ENCODE measurements at places on chromosomes 6 and 20.
A peak's percentile ranks its signal among the peaks of the same experiment; 100 is the strongest.

- DNase-seq = no peak
Measured at GRCh38 chr20:23304616-23305015, 46.0 kb upstream of the NXT1 start.

GRCh38 chr6:161198176-161198575 lies 75.7 kb downstream of the AGPAT4 start:
- DNase-seq = no peak

DNA sequence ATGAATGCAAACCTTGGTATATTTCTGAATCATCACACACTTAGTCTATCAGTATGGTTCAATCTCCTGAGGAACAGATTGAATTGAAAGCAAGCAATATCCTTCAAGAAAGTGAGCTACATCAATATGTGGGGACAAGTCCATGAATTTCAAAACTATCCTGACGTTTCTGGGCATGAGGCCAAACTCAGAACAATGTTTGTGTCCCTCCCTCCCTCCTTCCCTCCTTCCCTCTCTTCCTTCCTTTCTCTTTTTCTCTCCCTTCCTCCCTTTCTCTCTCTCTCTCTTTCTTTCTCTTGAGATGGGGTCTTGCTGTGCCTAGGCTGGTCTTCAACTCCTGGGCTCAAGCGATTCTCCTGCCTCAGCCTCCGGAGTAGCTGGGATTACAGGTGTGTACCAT lies 27.9 kb upstream of the SYNCRIP start:
- no peak for DNase-seq

DNA sequence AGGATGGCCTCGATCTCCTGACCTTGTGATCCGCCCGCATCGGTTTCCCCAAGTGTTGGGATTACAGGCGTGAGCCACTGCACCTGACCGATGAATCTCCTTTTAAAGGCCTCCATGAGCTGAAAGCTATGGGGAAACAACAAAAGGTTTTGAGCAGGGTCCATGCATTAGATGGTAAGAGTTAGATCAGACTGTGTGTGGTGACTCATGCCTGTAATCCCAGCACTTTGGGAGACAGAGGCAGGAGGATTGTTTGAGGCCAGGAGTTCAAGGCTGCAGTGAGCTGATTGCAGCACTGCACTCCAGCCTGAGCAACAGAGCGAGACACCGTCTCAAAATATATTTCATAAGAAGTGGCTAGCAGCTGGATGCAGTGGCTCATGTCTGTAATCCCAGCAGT lies 41.0 kb upstream of the BCLAF1 start:
- DNase-seq = no peak

GRCh38 chr20:34994509-34995131 lies 39.0 kb downstream of the MYH7B start:
- no peak for DNase-seq

GRCh38 chr20:63574829-63575743 lies 1.0 kb upstream of the HELZ2 start:
- no peak for DNase-seq

GRCh38 chr20:63745961-63746731 lies 6.6 kb downstream of the SLC2A4RG start:
- no peak for DNase-seq

DNA sequence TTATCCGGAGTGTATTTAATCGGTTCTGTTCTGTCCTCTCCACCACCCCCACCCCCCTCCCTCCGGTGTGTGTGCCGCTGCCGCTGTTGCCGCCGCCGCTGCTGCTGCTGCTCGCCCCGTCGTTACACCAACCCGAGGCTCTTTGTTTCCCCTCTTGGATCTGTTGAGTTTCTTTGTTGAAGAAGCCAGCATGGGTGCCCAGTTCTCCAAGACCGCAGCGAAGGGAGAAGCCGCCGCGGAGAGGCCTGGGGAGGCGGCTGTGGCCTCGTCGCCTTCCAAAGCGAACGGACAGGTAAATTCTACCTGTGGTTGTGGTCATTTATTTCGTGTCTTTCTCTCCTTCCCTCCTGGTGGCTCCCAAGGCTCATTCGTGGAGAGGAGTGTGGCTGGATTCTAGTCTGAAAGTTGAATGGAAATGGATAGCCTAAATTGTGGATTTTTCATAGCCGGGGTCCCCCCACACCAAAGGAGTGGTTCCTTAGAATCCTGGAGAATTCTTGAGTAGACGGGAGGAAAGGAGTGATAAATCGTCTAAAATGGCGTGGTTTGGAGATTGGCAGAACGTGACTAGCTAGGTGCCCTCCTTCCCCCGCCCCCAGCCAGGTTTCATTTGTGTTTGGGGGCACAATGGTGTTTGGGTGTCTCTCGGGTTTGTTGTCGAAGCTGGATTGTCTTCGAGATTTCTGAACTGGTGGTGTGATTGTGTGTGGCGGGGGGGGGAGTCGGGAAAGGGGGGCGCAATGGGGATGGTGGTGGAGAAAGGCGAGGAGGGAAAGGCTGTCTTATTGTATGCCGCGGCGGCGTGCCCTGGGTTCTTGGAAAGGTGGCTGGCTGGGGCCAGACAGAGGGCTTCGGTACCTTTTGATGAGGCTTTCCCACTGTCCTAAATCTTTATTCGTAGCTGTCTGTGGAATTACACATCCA lies 673 bp downstream of the MARCKS start:
- DNase-seq = no peak

DNA sequence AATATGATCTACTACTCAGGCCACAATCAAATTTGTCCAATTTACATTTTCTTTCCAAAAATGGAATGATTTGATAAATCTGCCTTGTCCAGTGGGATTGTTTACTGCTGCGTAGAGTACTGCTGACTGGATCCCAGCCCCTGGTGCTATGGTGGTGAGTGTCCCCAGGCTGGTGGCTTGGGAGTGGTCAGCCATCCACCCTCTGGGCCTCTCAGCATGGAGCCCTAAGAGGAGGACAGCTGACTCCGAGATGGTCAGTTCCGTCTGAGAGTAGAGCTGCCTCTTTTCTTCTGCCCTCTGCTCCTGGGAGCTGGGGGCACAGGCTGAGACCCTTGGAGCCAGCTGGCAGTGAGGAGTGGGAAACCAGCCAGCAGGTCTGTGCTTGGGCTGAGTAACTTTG lies 22.7 kb downstream of the PRDM13 start:
- no peak for DNase-seq

DNA sequence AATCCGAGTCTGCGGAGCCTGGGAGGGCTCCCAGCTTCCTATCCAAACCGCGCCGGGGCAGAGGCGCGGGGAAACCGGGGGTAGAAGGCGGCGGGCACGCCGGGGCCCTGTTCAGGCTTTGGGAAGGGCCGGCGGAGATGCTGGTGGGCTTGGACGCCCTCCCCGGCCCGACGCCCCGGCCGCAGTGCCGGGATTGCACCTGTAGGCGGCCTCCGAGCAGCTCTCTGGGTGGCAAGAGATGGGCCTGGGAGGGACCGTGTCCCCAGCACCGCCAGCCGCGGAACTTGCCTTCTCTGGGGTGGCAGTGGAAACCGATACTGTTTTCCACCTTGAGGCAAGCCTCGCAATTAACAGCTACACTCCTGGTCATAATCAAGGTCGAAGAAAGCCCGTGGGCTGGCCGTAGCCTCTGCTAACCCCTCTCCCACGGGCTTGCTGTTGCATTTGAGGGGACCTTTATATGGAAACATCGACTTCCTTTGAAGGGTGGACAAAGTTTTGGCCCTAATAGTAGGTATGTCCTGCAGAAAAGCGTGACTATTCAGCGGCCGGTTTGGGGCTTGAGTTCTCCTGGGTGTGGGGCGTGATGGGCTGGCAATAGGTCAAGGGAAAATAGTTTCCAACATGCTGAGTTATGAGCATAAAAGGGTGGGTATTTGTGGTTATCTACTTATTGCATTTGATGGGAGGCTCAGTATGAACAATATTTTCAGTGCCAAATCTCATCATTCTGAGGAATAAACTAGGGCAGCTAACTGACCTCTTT lies 1.1 kb upstream of the JAG1 start:
- DNase-seq = no peak

- DNase-seq = no peak
Measured at GRCh38 chr20:40282541-40282940, 406.5 kb downstream of the MAFB start.

DNA sequence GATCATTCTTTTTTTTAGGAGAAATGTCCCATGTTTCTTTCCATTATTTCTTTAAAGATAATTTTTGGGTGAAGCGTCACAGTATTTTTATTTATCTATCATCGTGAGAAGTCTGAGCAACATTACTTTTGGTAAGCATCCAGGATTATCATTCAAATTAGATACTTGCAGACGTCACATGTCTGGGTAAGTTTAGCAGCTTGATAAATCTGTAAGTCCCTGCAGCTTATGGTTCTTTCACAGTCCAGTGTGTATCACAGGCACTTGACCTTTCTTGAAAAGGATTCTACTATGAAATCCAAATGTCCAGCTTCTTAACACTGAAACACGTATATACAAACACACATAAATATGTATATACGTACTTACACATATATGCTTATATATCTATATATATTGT lies 359.4 kb downstream of the ESR1 start:
- DNase-seq = no peak

DNA sequence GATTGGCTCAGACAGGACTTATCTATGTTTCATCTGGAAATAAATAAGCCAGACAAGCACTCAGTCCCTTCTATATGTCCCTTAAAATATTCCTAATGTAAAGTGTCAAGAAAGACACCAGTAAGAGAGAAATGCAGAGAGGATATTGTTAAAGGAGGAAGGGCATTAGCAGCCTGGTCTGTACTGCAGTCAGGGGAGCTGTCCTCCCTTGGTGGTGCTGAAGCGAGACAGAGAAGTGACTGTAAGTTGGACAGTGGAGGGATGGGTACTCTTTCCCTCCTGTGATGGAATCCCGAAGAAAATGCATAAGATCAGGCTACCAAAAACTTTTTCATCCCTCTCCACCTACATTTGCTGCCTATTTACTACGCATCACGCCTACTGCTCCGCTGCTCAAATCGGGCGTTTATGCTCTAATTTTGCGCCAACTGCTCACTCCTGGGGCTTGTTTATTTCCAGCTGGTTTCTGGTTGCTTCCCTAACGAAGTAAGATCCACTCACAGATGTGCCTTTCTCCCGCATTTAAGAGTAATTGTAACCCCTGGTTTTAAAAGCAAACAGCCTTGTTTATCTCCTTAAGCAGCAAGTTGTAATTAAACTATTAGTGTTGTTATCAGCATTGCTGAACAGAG lies 35.2 kb downstream of the PHACTR1 start:
- DNase-seq = peak; percentile 12

DNA sequence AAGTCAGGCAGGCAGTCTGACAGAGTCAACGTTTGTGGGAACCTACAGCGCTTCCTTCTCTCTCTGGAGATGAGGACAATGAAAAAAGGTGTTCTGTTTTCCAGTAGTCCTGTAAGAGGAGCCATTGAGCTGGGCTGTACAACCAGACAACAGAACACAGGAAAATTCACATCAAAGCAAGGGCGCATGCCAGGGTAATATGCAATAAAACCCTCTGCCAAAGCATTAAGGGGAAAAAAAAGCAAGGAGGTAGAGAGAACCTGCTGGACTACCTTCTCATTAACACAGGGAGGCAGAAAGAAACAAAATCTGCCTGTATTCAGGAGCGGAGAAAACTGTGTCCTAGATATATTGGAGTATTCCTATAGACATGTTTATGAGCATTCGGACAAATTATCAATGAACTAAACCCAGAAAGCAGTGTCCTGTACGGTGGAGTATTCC lies 1.3 kb downstream of the RNF24 start:
- peak; percentile 50 for DNase-seq

All from CD4-positive, alpha-beta T cell treated with Interleukin-4 for 4 hours (primary cell).